Subcutaneous adipose tissue (tissue), 4 donors: ENCODE measurements at places on chromosomes 2 and 18. TPM values are rescaled to one million over a fixed set of nuclear protein-coding genes. Genes with fewer than 3 reads are reported as not detected.

Gene ACMSD
- total RNA-seq, result not detected

Gene SIX3
- total RNA-seq, result not detected

Gene TEKT4
- total RNA-seq, result not detected

Gene TLX2
- total RNA-seq, result not detected

Gene EMILIN2
- 107 TPM for total RNA-seq
